ENCODE measurements at places on chromosomes 1 and 21.
A peak's percentile ranks its signal among the peaks of the same experiment; 100 is the strongest.

- DNase-seq = no peak
Measured at GRCh38 chr1:114455102-114455785, 55.8 kb downstream of the TRIM33 start.

DNA sequence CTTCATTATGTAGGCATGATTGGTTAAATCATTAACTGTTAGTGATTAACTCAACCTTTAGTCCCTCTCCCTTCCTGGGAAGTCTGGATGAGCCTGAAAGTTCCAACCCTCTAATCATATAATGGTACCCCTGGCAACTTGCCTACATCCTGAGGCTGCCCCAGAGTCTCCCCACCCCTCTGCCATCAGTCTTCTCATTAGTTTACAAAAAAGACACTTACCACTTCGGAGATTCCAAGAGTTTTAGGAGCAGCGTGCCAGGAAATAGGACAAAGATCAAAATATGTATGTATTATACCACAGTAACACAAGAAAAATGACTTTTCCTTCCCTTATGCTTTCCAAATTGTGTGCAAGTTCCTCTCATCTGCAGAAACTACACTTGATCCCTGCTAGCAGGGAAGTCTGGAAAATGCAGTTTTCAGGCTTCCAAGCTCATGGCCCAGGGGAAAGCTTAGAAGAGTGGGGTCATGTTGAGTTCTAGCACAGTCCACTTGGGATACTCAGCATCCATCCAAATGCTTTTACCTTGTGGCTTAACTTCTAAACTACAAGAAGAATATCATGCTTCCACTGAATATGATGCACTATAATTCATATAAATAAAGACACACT lies 64.6 kb upstream of the PPIH start:
- DNase-seq = no peak

DNA sequence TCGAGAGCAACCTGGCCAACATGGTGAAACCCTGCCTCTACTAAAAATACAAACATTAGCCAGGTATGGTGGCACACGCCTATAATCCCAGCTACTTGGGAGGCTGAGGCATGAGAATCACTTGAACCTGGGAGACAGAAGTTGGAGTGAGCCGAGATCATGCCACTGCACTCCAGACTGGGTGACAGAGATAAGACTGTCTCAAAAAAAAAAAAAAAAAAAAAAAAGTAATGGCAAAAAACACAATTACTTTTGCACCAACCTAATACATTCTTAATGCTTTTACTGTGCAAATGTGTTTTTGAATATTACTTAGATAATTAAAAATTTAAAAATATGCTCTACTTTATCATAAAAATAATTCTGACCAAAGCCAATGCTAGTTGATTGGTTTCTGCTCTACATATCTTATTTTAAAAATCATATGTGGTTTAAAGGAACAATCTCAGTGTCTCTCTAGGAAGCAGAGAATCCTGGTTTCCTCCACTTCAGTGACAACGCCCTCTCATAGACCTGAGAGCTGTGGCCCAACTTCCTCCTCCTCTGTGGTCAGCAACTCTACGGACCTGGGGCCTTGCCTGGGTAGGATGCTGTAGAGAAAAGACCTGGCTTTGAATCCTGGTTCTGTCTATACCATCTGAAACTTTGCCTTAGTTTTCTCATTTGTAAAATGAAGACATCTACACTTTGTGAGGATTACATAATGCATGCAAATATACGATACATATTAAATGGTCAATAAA lies 64.7 kb downstream of the TGFBR3 start:
- DNase-seq = no peak

- no peak for DNase-seq
Measured at GRCh38 chr21:17576080-17576835, 36.4 kb downstream of the BTG3 start.

- DNase-seq = no peak
Measured at GRCh38 chr1:185453496-185454192, 136.6 kb upstream of the IVNS1ABP start.

DNA sequence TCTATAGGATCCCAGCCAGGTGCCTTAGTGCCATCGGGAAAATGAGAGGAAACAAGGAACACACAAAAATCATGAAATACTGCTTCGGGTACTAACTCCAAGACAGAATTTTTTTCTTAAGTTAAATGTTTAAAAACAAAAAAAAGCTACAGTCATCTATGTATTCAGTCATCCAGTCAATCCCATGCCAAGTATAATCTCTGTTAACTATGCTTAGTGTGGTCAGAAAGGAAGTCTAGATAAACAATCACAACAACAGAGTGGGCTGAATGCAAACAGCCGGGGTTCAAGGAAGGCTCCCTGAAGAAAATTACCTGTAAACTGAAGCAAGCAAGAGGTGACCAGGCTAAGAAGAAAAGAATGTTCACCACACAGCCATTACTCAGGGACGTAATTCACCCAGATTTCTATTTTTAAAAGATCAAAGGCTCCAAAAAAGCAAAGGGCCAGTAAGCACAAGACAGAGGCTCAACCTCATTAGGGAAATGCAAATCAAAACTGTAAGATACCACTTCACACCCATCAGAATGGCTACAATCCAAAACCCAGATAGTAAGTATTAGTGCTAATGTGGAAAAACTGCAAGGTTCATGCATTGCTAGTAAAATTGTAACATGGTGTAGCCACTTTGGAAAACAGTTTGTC lies 53.0 kb downstream of the RERE start:
- no peak for DNase-seq

GRCh38 chr1:45266151-45266801 lies 59.9 kb upstream of the ZSWIM5 start:
- peak; percentile 20 for DNase-seq

DNA sequence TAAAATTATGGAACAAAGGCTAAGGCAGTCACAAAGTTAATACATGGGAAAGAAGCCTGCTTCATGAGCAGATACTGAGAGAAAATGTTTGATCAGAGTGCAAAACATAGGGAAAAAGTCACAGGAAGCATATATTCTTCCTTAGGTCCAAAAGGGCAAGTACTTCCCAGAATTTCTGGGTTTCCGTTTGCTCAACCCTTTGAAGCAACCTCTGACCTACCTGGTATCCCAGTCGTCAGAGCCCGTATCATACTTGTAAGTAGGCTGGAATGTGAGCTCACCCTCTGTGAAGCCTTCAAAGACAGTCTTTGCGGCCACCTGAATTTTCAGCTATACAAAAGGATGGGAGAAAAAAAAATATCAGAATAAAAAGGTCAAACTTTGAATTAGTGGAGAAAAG lies 20.5 kb upstream of the MTF1 start:
- DNase-seq = no peak

- DNase-seq = no peak
Measured at GRCh38 chr1:52640697-52641096, 7.7 kb downstream of the SHISAL2A start.

DNA sequence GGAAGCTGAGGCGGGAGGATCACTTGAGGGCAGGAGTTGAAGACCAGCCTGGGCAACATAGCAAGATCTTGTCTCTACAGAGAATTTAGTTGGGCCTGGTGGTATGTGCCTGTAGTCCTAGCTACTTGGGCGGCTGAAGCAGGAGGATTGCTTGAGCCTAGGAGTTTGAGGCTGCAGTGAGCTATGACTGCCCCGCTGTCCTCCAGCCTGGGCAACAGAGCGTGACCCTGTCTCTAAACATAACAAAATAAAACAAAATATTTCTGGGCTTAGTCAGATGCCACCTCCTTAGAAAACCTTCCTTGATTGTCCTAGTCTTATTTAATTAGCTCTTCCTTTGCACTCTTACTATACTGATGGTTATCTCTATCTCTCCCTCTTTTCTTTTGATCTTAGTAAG lies 8.5 kb downstream of the TGFB2 start:
- DNase-seq = no peak

DNA sequence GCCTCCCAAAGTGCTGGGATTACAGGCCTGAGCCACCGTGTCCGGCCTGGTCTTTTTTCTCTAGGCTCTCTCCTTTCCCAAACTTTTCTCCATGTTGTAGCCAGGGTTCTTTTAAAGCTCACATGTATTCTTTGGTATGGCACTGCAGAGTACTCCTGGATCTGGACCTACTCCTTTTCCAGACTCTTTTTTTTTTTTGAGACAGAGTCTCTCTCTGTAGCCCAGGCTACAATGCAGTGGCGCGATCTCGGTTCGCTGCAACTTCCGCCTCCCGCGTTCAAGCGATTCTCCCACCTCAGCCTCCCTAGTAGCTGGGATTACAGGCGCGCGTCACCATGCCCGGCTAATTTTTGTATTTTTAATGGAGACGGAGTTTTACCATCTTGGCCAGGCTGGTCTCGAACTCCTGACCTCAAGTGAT lies 602 bp upstream of the MED18 start:
- no peak for DNase-seq

Measured in tibial nerve (tissue), 4 donors.